ENCODE measurements at places on chromosomes 7 and 10.

DNA sequence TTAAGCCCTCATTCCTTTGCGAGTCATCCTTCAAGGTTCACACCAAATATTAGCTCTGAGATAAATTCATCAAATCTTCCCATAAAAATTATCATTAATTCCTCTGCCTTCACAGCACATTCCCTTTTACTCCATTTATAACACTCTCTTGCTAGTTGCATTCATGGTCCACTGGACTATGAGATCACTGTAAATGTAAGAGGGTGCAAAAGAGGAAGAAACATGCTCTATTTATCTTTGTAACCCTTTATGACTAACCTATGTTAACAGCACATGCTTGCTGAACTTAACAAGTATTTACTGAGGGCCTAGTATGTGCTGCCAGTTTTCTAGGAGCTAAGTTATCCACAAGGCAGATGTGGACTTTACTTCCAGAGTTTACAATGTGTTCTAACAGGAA is 86.7 kb upstream of the TMEM168 start:
- DNase-seq: no peak

DNA sequence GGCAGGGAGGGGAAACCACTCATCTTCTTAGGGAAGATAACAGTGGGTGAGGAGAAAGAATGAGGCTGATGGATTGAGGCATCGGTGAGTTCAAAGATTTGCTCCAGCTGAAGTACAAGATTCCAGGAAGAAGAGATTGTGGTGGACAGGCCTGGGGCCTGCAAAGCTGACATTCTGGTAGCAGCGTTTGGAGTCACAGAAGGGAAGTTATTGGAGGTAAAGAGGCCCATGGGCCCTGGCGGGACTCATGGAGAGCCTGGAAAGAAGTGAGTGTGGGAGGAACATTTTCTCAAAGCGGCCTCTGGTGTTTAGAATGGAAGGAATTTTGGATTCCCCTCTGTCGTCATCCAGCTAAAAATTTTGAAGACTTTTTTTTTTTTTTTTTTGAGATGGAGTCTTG is 160.0 kb upstream of the KLF6 start:
- no peak for DNase-seq

GRCh38 chr10:54799506-54799905 is 1.5 kb downstream of the PCDH15 start:
- no peak for DNase-seq

- DNase-seq: no peak
Measured at GRCh38 chr7:11923376-11923930, 91.5 kb upstream of the THSD7A start.

DNA sequence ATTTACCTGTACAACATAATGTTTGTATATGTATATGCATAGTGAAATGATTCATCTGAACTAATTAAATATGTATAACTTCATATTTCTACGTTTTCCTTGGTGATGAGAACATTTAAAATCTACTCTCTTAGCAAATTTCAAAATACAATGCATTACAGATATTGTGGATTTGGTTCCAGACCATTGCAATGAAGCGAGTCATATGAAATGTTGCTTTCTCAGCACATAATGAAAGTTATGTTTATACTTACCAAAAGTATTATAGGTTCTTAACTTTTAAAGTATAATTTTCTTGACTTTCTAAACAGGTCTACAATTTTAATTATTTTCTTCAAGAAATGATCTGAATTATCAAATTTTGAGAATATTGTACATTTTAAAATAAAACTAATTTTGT is 189.2 kb downstream of the CSTF2T start:
- no peak for DNase-seq

- no peak for DNase-seq
Measured at GRCh38 chr10:64033711-64034110, 512.5 kb downstream of the REEP3 start.

GRCh38 chr7:142801601-142802295 is 31.0 kb downstream of the PRSS2 start:
- no peak for DNase-seq

DNA sequence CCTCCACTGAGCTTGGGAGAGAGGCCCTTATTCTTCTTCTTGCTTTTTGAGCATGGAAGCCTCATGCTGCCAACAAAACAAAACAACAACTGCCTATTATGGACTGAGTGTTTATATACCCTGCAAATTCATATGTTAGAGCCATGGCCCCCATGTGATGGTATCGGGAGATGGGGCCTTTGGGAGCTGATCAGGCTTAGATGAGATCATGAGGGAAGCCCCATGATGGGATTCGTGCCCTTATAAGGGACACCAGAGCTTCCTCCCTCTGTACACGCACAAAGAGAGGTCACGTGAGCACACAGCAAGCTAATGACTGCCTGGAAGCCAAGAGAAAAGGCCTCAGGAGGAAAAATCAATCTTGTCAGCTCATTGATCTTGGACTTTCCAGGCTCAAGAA is 235.0 kb downstream of the FANK1 start:
- DNase-seq: no peak

- no peak for DNase-seq
Measured at GRCh38 chr7:155209478-155210319, 88.0 kb upstream of the INSIG1 start.

GRCh38 chr7:50229964-50230363 is 74.6 kb upstream of the IKZF1 start:
- DNase-seq: no peak

GRCh38 chr7:17497136-17497535 is 198.7 kb downstream of the AHR start:
- DNase-seq: no peak

- no peak for DNase-seq
Measured at GRCh38 chr7:15831606-15832005, 145.1 kb upstream of the MEOX2 start.

DNA sequence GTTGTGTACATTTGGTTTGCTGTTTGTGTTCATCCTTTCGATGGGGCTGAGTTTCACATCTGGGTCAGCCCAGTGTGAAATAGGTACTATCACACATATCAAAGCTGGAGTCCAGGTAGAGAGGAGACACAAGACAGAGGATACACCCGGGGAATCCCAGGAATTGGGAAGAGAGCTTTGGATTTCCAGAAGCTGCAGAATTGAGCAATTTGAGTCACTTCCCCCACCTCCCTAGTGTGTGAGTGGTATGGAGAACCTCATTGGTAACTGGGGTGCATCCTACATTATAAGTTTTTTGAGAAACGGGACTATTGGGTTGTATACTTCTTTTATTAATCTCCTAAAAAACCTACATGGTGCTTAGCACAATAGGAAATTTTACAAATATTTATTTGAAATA is 12.1 kb upstream of the PDSS1 start:
- no peak for DNase-seq

- no peak for DNase-seq
Measured at GRCh38 chr7:32462977-32463376, 27.2 kb downstream of the LSM5 start.

All from activated T-helper 1 cell treated with anti-CD3 and anti-CD28 coated beads, Interleukin-2, amount 50 U/mL, for 16 hours (primary cell).